Activated CD4-positive, alpha-beta memory T cell treated with anti-CD3 and anti-CD28 coated beads for 36 hours (primary cell): ENCODE measurements at places on chromosomes 2 and 18. TPM values are rescaled to one million over a fixed set of nuclear protein-coding genes. Genes with fewer than 3 reads are reported as not detected.

Gene SCN3A
- not detected for total RNA-seq

Gene TSPYL6
- not detected for total RNA-seq

Gene METAP1D
- 3.4 TPM for total RNA-seq

Gene FAM237A
- not detected for total RNA-seq

DNA sequence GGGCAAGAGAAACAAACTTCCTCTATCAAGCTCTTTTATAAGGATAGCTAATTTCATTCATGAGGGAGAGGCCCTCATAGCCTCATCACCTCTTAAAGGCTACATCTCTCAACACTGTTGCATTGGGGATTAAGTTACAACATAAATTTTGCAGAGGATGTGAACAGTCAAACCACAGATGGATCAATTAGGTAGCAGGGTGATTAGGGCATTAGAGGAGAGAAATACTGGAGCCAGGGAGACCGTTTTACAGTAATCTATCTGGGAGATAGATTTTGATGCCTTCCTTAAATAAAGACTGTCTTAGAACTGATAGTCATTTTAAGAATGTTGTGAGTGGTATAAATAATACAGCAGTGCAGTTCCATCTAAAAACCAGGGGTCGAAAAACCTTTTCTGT is 258.9 kb downstream of the DCC start:
- no peaks in the 10 kb centered on the region for H3K4me1 ChIP-seq
- H3K36me3 ChIP-seq = no peaks in the 10 kb centered on the region
- no peak for DNase-seq
- no peaks in the 10 kb centered on the region for H3K27me3 ChIP-seq
- H3K27ac ChIP-seq = no peak overlapping the region

DNA sequence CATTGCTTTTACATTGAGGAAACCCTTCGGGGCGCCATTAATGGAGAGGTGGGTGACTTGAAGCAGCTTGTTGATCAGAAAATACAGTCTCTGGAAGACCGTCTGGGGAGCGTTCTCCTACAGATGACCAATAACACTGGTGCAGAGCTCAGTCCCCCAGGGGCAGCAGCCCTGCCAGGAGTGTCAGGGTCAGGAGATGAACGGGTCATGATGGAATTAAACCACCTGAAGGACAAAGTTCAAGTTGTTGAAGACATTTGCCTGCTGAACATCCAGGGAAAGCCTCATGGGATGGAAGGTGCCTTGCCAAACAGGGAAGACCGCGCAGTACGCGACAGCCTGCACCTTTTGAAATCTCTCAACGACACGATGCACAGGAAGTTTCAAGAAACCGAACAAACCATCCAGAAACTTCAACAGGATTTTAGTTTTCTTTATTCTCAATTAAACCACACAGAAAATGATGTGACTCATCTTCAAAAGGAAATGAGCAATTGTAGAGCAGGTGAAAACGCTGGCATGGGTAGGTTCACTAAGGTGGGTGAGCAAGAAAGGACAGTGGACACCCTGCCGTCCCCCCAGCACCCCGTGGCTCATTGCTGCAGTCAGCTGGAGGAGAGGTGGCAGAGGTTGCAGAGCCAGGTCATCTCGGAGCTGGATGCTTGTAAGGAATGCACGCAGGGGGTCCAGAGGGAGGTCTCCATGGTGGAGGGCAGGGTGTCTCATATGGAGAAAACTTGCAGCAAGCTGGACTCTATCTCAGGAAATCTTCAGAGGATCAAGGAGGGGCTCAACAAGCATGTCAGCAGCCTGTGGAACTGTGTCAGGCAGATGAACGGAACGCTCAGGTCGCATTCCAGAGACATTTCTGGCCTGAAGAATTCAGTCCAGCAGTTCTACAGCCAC is 45.0 kb downstream of the EMILIN2 start:
- peak overlapping the region; percentile 60 for H3K4me3 ChIP-seq
- peaks cover 10% of the 10 kb centered on the region for H3K36me3 ChIP-seq
- peak overlapping the region; percentile 77 for H3K27ac ChIP-seq
- H3K4me1 ChIP-seq = peaks cover 42% of the 10 kb centered on the region
- no peaks in the 10 kb centered on the region for H3K27me3 ChIP-seq

DNA sequence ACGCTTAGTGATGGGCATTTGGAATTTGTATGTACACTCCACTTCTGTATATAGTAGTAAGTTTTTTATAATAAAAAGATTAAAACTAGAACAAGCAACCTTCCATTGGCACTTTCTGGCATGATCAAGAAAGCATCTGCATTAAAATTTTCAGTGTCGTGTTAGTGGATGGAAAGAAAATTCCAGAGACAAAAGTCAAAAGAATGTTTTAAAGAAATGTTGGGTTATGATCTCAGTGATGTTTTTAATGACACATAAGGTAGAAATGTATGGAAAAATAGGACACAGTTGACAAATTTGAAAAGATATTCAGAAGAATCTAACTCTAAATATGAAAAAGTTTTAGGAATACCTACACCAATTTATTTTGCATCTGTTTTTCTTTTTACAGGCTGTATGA is 126.1 kb upstream of the FAM117B start:
- no peak overlapping the region for H3K4me3 ChIP-seq
- H3K27me3 ChIP-seq = no peaks in the 10 kb centered on the region
- no peak for DNase-seq
- no peak overlapping the region for H3K27ac ChIP-seq
- no peaks in the 10 kb centered on the region for H3K4me1 ChIP-seq
- H3K36me3 ChIP-seq = no peaks in the 10 kb centered on the region

DNA sequence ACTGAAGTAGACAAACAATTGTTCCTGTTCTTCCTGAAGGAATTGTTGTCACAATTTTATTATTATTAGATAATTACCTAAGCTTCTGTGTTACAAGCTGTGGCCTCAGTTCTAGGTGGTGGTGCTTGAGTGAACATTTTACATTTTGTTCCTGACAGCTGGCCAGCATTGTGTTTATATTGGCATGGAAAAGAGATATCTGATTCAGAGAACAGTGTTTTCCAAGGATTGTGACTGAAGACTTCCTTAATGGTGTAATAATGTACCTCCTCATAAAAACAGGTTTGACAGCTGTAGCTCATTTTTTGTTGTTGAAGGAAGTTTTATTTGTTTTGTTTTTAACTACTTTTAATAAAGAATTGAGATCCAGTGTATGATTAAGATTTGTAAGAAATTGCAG is 95.2 kb downstream of the EPB41L5 start:
- no peak for DNase-seq
- no peaks in the 10 kb centered on the region for H3K27me3 ChIP-seq
- peaks cover 17% of the 10 kb centered on the region for H3K4me1 ChIP-seq
- H3K27ac ChIP-seq = no peak overlapping the region
- H3K36me3 ChIP-seq = peaks cover 6% of the 10 kb centered on the region

DNA sequence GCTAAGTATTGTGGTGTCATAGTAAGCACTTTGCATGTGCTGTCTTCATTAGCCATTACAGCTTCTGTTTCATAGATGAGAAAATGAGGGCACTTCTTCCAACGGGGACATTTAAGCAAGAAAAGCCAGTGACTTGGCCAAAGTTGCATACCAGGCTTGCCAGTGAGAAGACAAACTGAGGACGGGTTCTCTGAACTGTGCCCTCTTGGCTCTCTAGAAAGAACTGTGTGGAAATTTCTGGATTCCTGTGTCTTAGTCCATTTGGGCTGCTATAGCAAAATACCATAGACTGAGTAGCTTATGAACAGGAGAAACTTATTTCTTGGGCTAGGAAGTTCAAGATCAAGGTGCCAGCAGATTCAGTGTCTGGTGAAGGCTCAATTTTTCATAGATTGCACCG is 13.3 kb downstream of the CTIF start:
- H3K36me3 ChIP-seq = no peaks in the 10 kb centered on the region
- no peak overlapping the region for H3K4me3 ChIP-seq
- no peaks in the 10 kb centered on the region for H3K27me3 ChIP-seq
- DNase-seq = no peak
- no peaks in the 10 kb centered on the region for H3K4me1 ChIP-seq

GRCh38 chr18:34223164-34223892 is 1.4 kb downstream of the NOL4 start:
- H3K36me3 ChIP-seq = peaks cover 2% of the 10 kb centered on the region
- H3K4me1 ChIP-seq = peaks cover 7% of the 10 kb centered on the region
- no peak overlapping the region for H3K4me3 ChIP-seq

DNA sequence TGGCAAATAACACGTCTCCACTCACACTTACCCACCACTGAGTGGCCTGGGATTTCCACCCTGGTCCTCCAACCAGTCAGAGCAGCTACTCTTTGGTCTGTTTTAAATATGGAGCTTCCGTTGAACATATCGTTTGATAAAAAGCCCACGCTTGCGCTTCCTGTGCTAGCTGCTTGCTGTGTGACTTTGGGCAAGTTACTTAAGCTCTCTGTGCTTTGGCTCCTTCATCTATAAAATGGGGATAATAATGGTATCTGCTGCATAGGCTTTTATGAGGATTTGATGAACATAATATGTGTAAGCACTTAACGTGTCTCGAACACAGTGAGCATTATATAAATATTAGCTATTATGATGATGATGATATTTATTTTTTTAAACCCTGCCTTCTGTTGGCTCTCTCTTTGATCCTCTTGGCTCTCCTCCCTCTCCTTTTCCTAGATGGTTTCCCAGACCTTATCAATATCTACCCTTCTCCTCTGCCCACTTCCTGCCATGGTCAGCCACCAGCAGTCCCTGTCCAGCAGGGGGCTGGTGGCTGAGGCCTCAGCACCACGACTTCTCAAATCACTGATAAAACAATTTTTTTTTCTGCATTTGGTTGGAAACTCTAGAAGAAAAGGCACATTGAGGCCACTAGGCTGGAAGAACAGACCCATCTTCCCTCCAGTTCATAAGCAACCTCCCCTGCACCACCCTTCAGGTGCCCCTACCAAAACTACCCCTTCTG is 191.9 kb downstream of the LOXHD1 start:
- H3K27me3 ChIP-seq = no peaks in the 10 kb centered on the region
- H3K27ac ChIP-seq = no peak overlapping the region
- H3K4me3 ChIP-seq = no peak overlapping the region
- no peaks in the 10 kb centered on the region for H3K4me1 ChIP-seq

DNA sequence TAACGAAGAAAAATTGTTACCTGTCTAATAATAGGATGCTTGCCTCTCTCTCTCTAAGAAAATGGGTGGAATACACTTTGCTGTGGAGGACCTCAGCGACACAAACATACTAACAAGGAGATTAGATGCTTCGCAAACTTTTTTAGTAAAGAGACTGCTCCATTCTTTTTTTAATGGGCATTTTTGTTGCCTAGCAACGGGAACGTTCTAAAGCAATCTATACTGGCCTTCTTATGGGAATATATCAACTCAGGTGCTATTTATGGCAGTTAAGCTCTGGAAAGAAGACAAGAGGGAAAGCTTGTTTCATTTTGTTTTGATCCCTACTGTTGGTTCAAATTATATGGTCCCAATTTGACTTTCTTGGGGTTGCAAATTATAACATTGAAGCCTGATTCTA is 86.8 kb upstream of the CBLN2 start:
- H3K27ac ChIP-seq = no peak overlapping the region
- H3K4me3 ChIP-seq = no peak overlapping the region
- H3K4me1 ChIP-seq = no peaks in the 10 kb centered on the region

DNA sequence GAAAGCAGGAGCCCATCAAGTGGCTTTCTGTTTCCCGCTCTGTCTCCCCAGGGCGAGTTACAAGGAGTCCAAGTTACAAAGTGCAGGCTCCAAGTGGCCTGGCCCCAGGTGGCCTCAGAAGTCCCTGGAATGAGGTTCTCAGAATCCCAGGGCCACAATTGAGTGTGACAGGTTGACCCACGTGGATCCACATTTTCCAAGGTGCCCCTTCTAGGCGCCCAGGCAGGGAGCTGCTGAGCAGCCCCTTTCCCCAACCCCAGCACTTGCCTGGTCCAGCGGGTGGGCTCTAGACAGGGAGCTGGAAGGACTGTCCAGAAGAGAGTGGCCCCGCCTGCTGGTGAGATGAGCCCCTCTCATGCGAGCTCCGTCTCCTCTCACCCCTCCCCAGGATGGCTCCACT is 253.4 kb downstream of the CYP26B1 start:
- no peaks in the 10 kb centered on the region for H3K36me3 ChIP-seq
- H3K4me3 ChIP-seq = no peak overlapping the region
- peaks cover 8% of the 10 kb centered on the region for H3K27me3 ChIP-seq
- DNase-seq = no peak
- no peak overlapping the region for H3K27ac ChIP-seq

DNA sequence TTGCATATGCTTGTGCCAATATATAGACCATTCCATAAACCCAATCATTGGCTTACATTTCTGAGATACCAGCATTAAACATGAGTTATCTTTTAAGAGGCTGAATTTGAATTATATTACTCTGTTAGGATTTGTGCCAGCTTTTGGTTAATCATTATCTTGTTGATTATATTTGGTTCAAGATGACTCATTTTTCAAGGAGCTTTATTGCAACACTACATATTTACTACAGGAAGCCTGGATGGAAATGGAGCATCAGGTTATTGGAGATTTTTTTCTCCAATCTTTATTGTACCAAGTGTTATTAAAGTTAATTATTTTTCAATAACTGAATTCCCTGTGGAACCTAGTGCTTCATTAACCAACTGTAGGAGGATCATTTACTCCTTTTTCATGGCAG is 26.4 kb downstream of the EML4 start:
- H3K27me3 ChIP-seq = no peaks in the 10 kb centered on the region
- DNase-seq = no peak
- H3K4me1 ChIP-seq = peaks cover 79% of the 10 kb centered on the region
- H3K4me3 ChIP-seq = no peak overlapping the region

DNA sequence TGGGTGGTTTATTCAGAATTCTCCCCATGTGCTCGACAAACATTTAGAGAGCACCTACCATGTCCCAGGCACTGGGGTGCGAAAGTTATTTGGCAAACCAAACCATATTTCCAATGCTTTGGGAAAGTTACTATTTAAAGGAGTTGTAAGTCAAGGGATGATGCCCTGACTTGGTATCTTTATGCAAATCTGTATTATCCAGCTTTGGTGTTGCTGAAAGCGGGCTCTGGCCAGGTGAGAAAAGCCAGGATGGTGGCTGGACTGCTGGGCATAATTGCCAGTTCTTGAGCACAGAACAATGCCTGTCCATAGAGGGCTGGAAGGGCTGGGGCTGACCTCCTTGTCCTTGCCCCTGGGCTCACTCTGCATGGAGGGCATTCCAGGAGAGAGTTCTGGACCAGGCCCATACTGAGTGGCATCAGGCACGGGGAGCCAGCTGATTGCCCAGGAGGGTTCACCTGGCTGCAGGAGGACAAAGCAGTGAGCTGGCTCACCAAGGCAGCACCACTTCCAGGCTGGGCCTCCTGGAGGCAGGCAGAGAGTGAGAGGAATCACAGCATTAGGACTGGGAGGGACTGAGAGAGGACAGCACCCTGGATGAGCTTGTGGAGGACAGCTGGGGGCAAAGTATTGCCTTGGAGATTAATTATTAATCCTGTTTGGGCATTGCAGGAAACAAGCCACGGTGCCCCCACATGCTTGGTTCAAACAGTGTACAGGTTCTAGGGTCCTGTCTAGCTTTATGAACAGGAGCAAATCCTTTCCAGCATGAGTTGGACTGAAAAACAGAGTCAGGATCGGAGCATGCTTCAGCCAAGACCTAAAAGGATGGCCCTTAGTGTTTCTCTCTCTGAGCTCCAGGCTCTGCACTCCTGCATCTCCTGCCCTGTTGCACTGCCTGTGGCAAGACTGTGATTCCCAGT is 7.1 kb downstream of the KHK start:
- H3K36me3 ChIP-seq = no peaks in the 10 kb centered on the region
- no peak for DNase-seq
- H3K27ac ChIP-seq = no peak overlapping the region
- no peaks in the 10 kb centered on the region for H3K27me3 ChIP-seq
- peaks cover 9% of the 10 kb centered on the region for H3K4me1 ChIP-seq

- no peak for DNase-seq
- H3K27me3 ChIP-seq = no peaks in the 10 kb centered on the region
- no peak overlapping the region for H3K4me3 ChIP-seq
- H3K36me3 ChIP-seq = peaks cover 5% of the 10 kb centered on the region
- no peaks in the 10 kb centered on the region for H3K4me1 ChIP-seq
These were observed 62.0 kb upstream of the ST3GAL5 start for GRCh38 chr2:85950743-85951142.
